Activated CD8-positive, alpha-beta memory T cell treated with anti-CD3 and anti-CD28 coated beads, Interleukin-2, amount 10 ng/mL, durations not matched to agents 7 days and 5 days (primary cell): ENCODE measurements at places on chromosomes 7 and 10.

- no peaks in the 10 kb centered on the region for H3K27me3 ChIP-seq
- no peak overlapping the region for H3K4me3 ChIP-seq
- no peak for DNase-seq
- H3K27ac ChIP-seq, result no peak overlapping the region
Observed at GRCh38 chr10:57849691-57850357, 417.9 kb downstream of the IPMK start.

GRCh38 chr7:95092324-95092723 is 184.9 kb downstream of the PPP1R9A start:
- no peaks in the 10 kb centered on the region for H3K27me3 ChIP-seq
- no peak for DNase-seq
- H3K27ac ChIP-seq, result no peak overlapping the region
- H3K36me3 ChIP-seq, result no peaks in the 10 kb centered on the region
- no peak overlapping the region for H3K4me3 ChIP-seq
- H3K4me1 ChIP-seq, result no peaks in the 10 kb centered on the region

DNA sequence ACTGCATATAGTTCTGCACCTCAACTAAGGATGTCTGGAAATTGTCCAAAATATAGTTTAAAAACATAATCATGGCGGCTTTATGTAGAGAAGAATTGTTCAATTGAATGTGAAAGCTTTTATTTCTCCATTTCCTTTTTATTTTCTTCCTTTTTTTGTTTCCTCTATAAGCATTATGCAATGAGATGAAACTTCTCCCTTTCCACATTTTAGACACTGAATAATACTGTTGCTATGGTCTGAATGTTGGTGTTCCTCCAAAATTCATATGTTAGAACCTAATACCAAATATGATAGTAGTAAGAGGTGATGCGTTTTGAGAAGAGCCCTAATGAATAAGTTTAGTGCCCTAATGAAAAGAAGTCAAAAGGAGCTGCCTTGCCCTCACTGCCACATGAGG is 175.0 kb downstream of the RNLS start:
- peaks cover 4% of the 10 kb centered on the region for H3K36me3 ChIP-seq
- no peaks in the 10 kb centered on the region for H3K27me3 ChIP-seq
- H3K4me1 ChIP-seq, result no peaks in the 10 kb centered on the region
- no peak overlapping the region for H3K27ac ChIP-seq
- no peak for DNase-seq

- H3K4me1 ChIP-seq, result peaks cover 2% of the 10 kb centered on the region
- no peak overlapping the region for H3K4me3 ChIP-seq
- H3K27ac ChIP-seq, result no peak overlapping the region
- DNase-seq, result no peak
Observed at GRCh38 chr10:112215342-112215774, 31.8 kb upstream of the GPAM start.

DNA sequence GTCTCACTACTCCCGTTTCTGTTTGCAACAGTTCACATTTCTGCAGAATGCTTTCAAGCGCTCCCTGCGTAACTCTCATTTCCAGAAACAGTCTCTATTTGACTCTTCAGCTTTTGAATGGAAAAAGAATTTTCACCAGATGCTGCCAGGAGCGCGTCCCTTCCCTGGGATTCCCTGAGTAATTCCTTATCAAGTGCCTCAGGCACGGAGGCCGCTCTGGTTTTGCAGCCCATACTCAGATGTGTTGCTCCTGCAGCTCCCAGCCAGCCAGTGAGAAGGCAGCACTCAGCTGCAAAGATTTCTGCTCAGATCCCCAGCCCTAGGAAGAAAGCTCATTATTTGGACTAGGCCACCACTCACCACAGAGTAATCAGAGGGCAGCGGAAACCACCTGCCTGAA is 161.1 kb upstream of the CHST15 start:
- H3K36me3 ChIP-seq, result no peaks in the 10 kb centered on the region
- DNase-seq, result no peak
- H3K27ac ChIP-seq, result no peak overlapping the region
- H3K27me3 ChIP-seq, result peaks cover 9% of the 10 kb centered on the region
- H3K4me3 ChIP-seq, result no peak overlapping the region
